ENCODE measurements at places on chromosomes 4 and X.
A peak's percentile ranks its signal among the peaks of the same experiment; 100 is the strongest.

GRCh38 chr4:72817012-72817411, 248.0 kb upstream of the ADAMTS3 start:
- no peak for DNase-seq

- DNase-seq: no peak
Measured at GRCh38 chrX:44953734-44954502, 80.9 kb downstream of the KDM6A start.

GRCh38 chrX:42524379-42524778, 253.6 kb downstream of the PPP1R2C start:
- DNase-seq: peak; percentile 53

DNA sequence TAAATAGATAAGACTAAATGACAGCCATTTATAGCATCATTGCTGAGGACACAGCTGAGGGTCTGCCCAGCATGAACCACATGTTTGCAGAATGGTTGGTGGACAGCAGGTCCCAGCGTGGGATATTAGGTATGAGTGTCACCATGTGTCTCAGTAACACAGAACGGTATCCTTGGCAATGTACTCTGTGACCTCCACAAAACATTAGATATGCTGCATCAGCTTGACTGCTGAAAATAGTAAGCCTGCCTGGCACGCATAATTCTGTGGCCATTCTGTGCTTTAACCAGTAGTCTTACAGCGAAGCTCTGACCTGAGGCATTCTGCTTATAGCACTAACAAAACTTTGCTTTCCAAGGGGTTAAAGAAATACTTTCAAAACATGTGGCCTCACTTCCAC, 32.0 kb downstream of the LIMCH1 start:
- no peak for DNase-seq

DNA sequence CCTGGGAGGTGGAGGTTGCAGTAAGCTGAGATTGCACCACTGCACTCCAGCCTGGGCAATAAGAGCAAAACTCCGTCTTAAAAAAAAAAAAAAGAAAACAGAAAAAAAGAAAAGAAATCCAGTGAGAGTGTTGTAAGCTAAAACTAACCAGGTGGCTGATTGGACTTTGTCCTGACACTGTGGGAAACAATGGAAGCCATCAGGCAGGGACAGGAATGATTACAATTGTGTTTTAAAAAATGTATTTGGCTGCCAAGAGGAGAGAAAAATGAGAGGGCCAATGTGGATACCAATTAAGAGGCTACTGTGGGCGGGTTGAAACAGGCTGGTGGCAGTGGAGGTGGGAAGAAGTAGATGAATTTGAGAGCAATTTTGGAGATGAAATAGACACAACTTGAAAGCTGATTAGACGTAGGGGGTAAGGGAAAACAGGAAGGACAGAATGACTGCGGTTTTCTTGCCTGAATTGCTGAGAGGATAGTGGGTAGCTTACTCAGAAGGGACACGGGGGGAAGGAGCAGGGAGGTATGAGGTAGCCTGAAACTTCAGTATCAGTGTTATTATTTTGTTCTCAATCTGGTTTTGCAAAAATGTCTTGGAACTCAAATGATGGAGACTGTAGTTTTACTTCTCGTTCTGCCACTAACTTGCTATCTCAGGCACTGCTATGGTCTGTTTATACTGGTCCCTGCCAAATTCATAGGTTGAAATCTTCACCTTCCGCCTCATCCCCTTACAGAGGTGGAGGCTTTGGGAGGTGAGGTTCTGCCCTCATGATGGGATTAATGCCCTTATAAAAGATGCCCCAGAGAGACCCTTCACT, 45.6 kb upstream of the CHRNA9 start:
- DNase-seq: no peak

GRCh38 chrX:40151211-40152172, 53.7 kb upstream of the BCOR start:
- DNase-seq: no peak

DNA sequence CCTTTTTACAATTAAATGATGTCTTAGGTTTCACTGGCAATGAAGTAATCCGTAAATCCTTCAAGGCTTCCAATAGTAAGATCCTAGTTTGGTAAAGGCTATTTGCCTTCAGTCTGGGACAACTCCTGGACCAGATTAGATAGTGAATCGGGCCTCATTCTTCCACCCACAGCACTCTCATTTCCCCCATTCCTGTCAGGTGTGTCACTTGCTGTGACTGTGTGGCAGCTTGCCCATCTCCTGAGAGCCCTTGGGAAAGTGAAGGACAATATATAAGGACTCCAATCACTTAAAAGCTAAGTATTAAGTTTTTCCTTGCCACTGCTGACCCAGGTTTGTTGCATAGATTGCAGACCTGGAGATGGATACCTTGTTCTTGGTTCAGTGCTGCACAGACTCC, 3.3 kb upstream of the GASK1B start:
- no peak for DNase-seq

- DNase-seq: no peak
Measured at GRCh38 chrX:51759055-51759839, 16.0 kb downstream of the GSPT2 start.

GRCh38 chrX:37860721-37861120, 13.3 kb upstream of the DYNLT3 start:
- no peak for DNase-seq

DNA sequence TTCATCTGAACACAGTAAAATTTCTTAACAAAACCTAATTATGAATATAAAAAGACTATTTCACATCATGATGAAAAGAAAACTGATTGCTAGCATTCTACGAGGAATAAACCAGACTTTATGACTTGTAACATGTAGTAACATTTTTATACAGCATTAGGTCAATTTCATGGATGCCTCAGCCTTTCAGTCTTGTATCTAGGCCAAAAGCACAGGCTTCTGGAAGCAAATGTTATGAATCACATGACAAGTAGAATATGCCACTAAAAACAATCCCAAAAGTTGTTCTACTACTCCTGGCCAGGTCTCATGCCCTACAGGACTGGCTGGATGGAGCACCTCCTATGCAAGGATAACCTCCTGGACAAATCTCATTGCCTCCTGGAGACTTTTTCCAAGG, 101.2 kb downstream of the ARHGAP6 start:
- DNase-seq: peak; percentile 6

- peak; percentile 70 for DNase-seq
Measured at GRCh38 chr4:69689599-69689998, 36.6 kb upstream of the UGT2A1 start.

DNA sequence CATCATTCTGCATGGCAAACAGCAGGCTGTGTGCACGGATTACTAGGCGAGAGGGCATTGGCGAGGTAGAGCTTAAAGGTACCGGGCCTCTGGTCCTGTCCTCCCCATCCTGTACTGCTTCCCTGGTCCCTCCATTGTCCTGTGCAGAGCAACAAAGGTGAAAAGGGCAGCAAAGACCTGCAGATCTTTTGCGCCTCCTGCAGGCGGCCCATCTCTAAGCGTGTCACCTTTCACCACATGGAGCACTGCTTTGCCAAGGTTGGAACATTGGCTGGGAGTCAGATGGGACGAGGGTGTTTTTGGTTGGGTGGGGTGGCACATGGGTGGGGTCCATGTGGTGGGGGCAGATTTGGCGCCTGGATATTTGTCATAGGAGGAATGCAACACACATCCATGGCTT, 64.7 kb upstream of the UXT start:
- DNase-seq: no peak

DNA sequence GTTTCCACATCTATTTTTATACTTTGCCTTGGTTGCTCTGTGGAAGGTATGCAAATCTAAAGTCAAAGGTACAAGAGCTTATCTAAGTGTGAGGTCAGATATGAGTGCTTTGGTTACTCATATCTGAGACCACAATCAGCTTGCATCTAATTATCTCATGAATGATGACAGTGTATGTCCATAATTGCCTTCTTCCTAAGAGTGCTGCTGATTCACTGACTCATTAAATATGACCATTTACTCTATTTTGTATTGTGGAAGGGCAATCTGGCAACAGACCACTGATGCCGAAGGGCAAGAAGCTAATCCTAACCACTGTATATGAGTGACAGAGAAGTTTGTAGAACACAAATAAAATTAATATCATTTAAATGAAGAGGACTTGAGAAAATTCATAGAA, 1190.2 kb upstream of the AGA start:
- DNase-seq: no peak

- no peak for DNase-seq
Measured at GRCh38 chr4:168134651-168135050, 42.3 kb downstream of the ANXA10 start.
